ENCODE measurements at places on chromosomes 16 and 17.

DNA sequence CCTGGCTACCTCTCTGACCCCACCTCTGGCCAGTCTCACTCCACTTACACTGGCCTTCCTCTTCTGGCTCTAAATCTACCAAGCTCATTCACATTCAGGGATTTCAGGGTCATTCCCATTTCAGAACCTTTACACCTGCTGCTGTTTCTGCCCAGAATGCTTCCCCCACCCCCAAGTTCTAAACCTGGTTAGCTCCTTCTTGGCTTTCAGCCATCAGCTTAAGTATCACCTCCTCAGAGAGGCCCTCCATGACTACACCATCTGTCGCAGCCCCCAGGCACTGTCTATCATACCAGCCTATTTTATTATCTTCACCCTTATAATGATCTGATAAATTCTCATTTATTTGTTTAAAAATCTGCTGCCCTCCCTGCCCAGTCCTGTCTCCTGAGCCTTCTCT lies 23.3 kb upstream of the NGFR start:
- no peak for DNase-seq

DNA sequence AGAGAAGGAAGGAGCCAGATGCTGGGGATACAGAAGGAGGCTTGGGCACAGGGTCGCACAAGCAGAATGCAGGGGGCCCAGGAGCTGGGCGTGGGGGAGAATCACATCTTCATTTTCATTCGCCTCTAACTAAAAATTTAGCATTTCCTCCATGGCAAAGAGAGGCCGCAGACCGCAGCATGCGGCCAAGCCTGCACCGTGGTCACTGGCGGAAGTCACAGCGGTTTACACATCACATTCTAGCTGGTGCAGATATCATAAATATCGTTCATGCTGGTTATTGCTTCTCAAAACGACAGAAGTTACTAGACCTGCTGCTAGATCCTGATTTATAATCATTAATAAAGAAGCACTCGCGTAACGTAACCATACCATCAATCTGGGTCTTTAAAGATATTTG lies 162.0 kb downstream of the NTN1 start:
- DNase-seq, result no peak

DNA sequence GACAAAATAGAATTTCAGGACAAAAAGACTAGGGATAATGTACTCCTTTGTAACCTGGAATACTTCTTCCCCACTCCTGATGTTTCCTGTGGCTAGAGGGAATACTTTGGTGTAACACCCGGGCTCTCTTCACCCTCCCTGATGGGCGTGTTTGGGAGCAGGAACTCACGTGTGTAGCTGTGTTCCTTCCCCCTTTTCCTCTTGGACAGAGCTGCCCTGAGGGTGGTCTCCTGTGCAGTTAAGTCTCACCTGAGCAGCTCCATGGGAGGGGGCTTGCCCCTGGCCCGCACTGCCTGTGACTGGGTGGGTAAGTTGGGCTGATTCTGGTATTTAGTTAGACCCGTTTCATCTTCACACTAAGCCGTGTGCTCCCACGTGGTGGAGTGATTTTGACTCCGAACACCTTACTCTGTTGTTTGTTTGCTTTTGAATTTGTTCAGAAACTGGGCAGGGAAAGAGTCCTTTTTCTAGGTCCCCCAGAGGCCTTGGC lies 87.9 kb downstream of the OR1D5 start:
- DNase-seq, result peak; percentile 72

DNA sequence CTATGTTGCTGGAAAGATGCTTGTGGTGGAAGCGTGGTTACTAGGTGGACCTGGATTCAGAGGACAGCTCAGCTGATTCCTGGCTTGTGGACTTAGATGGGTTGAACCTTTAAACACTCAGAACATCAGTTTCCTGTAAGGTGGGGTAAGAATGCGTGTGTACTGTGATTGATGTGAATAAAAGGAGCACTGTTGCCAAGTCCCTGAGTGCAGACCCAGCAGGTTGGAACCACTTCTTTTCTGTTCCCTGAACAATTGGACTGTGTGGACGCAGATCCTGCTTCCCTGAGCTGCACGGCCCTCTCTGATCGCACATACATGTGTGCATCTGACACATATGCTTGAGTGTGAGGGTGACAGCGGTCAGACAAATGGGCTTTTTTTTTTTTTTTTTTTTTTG lies 37.5 kb downstream of the RPTOR start:
- no peak for DNase-seq

DNA sequence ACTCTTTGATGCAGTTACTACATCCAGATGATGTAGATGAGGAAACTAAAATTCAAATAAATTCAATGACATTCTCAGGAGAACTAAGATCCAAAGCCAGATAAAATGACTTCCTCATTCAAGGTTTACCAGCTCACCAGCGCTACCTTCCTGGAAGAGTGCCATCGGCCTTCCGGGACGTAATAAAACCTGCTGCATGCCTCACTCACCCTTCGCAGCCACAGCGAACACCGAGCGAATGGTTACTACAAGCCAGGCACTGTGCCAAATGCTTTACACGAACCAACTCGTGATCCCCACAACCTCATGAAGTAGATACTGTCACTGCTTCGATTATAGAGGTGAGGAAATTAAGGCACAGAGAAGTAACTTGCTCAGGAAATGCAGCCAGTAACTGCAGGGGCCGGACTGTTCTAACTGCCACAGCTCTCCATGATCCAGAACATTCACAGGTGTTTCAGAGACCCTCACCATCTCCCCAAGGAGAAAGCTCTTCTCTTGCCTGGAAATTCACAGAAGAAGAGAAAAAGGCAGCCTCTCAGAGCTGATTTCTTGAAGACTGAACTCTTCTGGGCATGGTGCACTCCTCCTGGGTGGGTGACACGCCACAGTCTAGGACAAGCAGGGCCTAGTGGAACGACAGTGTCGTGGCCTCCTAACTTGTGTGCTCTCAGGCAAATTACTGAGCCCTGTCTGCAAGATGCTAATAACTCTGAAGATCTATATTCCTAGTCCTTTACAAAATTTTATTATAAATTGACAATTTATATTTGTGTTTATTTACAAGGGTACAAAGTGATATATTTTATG lies 46.8 kb downstream of the HIC1 start:
- DNase-seq, result no peak

DNA sequence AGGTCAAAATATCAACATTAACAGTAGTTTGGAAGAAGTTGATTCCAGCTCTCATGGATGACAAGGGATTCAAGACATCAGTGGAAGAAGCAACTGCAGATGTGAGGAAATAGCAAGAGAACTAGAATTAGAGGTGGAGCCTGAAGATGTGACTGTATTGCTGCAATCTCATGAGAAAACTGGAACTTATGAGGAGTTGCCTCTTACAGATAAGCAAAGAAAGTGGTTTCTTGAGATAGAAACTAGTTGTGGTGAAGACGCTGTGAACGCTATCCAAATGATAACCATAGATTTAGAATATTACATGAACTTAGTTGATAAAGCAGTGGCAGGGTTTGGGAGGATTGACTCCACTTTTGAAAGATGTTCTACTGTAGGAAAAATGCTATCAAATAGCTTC lies 67.8 kb downstream of the GOSR1 start:
- no peak for DNase-seq

GRCh38 chr16:58317608-58318152 lies 22.9 kb upstream of the PRSS54 start:
- DNase-seq, result no peak

DNA sequence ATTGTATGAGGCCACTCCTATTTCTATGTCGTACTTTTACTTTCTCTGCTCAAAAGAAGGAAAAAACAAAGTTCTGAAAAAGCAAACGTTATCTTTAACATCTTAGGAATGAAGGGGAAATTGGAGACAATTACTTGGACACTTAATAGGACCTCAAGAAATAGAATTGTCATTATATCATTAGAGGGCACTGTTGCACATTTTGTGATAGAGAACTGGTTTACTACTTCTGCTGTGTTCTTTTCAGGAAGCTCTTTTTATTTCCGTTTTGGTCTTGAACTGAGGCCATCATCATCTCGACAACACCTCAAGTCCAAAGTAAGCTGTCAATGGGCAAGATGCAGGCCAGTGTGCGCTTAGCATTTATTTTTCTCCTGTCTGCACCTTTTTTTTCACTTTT lies 14.6 kb downstream of the COG4 start:
- no peak for DNase-seq
